Activated CD8-positive, alpha-beta T cell treated with anti-CD3 and anti-CD28 coated beads, Interleukin-2, amount 10 ng/mL, durations not matched to agents 7 days and 5 days (primary cell): ENCODE measurements at places on chromosomes 2 and 18. TPM values are rescaled to one million over a fixed set of nuclear protein-coding genes. Genes with fewer than 3 reads are reported as not detected.

- DNase-seq = no peak
Observed at GRCh38 chr2:68564426-68564825, 79.0 kb upstream of the PROKR1 start.

DNA sequence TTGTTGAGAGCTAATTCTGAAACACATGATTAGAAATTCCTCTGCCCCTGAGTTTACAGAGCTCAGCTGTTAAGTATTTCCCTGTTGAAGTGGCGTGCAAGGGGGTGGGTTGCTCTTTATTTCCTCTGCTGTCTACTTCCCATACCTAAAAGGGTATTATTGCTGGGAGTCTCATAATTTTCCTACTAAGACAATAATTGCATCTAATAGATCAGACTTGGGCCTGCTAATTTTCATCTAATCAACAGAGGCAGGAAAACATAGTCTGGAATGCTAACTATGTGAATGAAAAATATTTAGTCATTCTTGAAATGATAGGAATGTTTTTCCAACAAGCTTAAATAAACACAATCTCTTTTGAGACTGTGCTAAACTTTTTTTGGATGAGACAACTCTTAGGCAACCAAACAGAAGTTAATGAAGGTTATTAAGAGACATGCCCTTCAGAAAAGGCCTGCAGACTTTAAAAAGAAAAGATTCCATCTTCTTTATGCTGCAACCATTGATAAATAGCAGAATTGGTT is 111.4 kb downstream of the FEZ2 start:
- DNase-seq = no peak

Gene DNER
- not detected for total RNA-seq

DNA sequence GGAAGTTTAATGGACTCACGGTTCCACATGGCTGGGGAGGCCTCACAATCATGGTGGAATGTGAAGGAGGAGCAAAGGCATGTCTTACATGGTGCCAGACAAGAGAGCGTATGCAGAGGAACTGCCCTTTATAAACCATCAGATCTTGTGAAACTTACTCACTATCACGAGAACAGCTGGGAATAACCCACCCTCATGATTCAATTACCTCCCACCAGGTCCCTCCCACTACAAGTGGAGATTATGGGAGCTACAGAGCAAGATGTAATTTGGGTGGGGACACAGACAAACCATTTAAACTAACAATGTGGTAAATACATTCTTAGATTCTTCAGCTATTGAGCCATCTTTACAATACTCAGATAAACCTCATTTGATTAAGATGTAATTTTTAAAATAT is 176.1 kb downstream of the SH3BP4 start:
- no peak for DNase-seq

DNA sequence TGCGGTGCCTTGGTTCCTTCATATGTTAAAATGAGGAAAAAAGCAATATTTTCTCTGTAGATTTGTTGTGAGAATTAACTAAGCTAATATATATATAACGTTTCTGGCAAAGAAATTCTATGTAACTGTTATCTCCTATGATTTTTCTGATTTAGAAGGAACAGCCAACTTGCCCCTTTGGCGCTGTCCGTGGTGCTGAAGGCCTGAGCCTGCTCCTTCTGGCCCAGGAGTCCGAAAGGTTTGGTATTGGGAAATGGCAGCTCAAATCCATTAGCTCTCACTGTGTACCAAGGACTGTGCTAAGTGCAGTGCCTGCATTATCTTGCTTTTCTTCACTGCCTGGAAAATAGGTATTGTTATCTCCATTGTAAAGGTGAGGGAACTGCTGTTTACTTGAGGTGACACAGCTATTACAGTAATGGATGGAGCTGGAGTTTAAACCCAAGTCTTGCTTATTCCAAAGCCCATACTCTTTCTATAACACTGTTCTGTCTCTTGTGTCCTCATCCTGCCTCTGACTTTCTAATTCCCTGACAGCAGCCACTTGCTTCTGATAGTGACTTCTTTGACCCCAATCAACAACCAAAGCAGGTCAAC is 52.2 kb downstream of the C1QL2 start:
- DNase-seq = peak; percentile 61

DNA sequence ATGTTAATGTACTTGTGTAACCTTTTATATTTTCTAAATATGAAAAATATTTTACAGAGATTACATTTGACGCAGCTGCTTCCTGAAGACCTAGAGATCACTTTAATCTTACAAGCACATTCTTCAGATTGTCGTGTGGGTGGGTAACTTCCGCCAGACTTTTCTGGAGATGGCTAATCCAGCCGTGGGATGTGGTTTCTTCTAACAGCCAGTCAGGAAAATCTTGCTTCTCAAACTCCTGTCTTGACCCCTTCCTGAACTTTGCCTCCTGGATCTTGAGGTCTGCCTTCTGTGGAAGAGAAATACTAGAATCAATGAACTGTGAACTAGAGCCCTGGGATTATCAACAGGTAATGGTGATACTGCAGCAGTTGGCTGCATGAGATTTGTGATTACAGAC is 401.6 kb upstream of the TNP1 start:
- DNase-seq = no peak

DNA sequence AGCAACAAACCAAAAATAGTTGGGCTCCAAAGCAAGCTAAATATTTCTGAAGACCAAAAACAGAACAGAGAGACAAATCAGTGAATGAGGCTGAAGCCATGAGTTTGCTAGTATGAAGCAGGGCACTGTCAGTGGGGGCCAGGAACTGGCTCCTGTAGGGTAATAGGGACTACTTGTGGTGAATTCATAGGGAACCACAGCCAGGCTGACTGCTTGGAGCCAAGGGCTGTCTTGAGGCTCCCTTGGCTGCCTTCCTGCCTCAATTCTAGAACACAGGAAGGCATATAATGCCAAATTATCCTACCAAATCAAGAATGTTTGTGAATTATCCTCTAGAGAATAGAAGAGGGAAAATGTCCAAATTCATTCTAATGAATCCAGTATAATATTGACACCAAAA is 406.0 kb downstream of the CCDC85A start:
- DNase-seq = no peak

- peak; percentile 77 for DNase-seq
Observed at GRCh38 chr2:10305254-10305635, 2.5 kb downstream of the HPCAL1 start.

DNA sequence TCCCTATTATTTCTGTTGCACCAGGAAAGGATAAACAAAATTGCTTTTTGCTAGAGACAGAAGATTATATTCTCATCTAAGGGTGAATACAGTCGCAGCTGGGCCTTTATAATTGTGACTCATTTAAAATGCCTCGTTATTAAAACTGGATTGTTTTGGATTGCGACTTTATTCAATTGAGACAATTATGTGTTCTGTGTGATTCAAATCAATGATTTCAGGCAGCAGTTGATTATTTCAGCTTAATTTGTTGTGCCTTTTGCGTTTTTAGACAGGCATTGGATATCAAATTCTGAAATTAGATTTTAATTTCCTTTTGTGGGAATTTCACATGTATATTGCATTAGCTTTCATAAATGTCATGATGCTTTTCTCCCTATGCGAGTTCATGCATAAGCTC is 778.1 kb upstream of the SOX11 start:
- no peak for DNase-seq

- no peak for DNase-seq
Observed at GRCh38 chr2:203959672-203960071, 23.1 kb downstream of the ICOS start.

DNA sequence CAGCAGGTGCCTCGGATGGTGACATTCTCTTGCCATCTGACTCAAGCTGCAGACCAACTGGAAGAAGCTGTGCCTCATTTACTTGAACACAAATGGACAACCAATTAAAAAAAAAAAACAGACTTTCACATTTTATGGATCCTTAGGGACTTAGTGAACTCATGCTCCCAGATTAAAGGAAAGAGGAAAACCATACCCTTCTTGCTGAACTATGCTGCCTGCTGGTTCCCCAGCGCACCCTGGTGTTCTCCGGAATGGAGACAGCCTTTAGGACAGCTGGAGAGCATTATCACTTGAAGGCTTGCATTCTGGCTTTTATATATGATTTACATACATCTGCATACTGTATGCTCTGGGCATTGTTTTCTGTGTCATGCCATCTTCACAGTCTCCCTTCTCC is 370.7 kb downstream of the SLC4A3 start:
- DNase-seq = no peak

Gene TMEFF2
- total RNA-seq = not detected

DNA sequence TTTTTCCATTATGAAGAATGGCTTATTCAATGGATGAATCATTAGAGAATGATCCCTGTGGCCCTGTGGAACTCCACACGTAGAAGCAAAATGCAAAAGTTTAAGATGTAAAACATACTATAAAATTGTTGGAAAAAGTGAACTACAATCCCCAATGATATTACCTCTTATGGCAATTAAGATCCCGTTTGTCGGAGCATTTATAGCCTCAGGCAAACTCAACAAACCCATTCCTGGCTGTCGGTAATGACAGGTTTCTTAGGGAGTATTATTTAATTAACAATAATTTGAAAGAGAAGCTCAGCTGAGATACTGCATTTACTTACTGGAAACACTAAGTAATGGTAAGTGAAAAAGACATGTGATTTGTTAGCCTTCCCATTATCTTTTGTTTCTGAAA is 138.3 kb downstream of the CDH20 start:
- no peak for DNase-seq

Gene OSBPL1A
- 0.58 TPM for total RNA-seq

GRCh38 chr2:222903234-222904220 is 42.7 kb downstream of the ACSL3 start:
- peak; percentile 54 for DNase-seq

Gene NYAP2
- total RNA-seq = not detected

Gene SGPP2
- 0.08 TPM for total RNA-seq

Gene NEU4
- total RNA-seq = 0.31 TPM

- DNase-seq = no peak
Observed at GRCh38 chr2:96471772-96472171, 33.4 kb downstream of the NEURL3 start.

Gene SLC4A3
- total RNA-seq = not detected

DNA sequence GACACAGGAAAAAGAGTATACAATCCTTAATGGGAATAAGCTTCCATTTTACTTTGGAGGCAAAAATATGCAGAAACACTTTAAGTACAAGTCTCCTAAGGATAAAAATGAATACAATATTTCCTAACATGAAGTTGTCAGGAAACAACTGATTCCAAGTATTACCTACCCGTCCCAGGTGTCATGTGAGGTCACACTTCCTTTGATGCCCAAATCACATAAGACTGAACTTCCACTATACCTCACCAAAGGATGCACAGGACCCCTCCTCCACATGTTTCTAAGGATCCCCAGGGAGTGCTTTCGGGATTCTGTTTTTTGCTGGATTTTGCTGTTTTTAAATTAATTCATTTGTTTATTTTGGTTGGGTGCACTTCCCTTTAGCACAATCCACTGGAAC is 438.5 kb upstream of the TCF4 start:
- DNase-seq = no peak

Gene RGPD4
- not detected for total RNA-seq

DNA sequence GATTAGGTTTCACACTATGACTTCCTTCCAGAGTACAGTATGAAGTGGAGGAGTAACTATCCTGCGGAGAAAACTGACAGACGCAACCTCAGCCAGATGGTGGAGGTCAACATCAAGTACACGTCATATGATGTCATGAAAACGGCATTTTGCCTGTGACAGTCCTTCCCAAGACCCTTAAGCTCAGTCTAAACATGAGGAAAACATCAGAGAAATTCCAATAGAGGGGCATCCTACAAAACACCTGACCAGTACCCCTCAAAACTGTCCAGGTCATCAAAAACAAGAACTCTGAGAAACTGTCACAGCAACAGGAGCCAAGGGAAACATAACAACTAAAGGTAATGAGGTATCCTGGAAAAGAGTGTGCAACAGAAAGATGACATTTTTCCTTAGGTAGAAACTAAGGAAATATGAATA is 1.7 kb downstream of the RNU4ATAC start:
- DNase-seq = no peak

Gene GKN2
- not detected for total RNA-seq

Gene GALNT14
- total RNA-seq = not detected

Gene MBP
- 86.5 TPM for total RNA-seq

Gene AMER3
- not detected for total RNA-seq

DNA sequence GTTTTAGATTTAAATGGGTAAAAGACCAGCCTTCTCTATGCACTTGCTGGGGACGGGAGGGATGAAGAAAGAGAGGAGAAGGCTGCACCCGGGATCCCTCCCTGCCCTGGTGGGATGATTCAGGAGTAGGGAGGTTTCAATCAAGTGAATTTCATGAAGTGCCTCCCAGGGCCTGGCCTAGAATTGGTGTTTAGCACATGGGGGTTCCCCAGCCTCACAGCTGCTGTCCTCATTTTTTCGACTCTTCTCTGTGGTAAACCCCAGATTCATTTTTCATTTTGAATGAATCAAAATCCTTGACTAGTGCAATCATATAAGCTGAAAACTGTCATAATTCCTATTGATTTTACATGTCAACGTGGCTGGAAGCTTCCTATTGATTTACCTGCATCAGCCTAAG is 81.1 kb downstream of the LPIN1 start:
- DNase-seq = no peak

Gene ARHGAP25
- total RNA-seq = 68.7 TPM
